ENCODE measurements at places on chromosomes 7 and 10. TPM values are rescaled to one million over a fixed set of nuclear protein-coding genes. Genes with fewer than 3 reads are reported as not detected.

DLX5 gene
- total RNA-seq, result not detected

SORCS1 gene
- not detected for total RNA-seq

EZH2 gene
- total RNA-seq, result 95.9 TPM

- H3K27ac ChIP-seq, result no peak overlapping the region
- H3K4me1 ChIP-seq, result no peaks in the 10 kb centered on the region
- DNase-seq, result no peak
- H3K4me3 ChIP-seq, result no peak overlapping the region
- H3K36me3 ChIP-seq, result peaks cover 6% of the 10 kb centered on the region
These were observed 297.6 kb downstream of the MTERF1 start for GRCh38 chr7:91582799-91583477.

GRCh38 chr10:86659161-86659691 lies 4.9 kb downstream of the OPN4 start:
- no peaks in the 10 kb centered on the region for H3K4me1 ChIP-seq
- no peak overlapping the region for H3K27ac ChIP-seq
- H3K4me3 ChIP-seq, result no peak overlapping the region
- no peaks in the 10 kb centered on the region for H3K27me3 ChIP-seq
- DNase-seq, result no peak

ERCC6 gene
- 33.6 TPM for total RNA-seq

ZNF727 gene
- total RNA-seq, result 0.19 TPM

- peaks cover 47% of the 10 kb centered on the region for H3K4me1 ChIP-seq
- H3K4me3 ChIP-seq, result peak overlapping the region; percentile 27
- peak overlapping the region; percentile 59 for H3K27ac ChIP-seq
- peaks cover 2% of the 10 kb centered on the region for H3K36me3 ChIP-seq
- DNase-seq, result peak; percentile 67
- no peaks in the 10 kb centered on the region for H3K27me3 ChIP-seq
These were observed 182.8 kb downstream of the ARHGAP12 start for GRCh38 chr10:31745612-31746376.

DNA sequence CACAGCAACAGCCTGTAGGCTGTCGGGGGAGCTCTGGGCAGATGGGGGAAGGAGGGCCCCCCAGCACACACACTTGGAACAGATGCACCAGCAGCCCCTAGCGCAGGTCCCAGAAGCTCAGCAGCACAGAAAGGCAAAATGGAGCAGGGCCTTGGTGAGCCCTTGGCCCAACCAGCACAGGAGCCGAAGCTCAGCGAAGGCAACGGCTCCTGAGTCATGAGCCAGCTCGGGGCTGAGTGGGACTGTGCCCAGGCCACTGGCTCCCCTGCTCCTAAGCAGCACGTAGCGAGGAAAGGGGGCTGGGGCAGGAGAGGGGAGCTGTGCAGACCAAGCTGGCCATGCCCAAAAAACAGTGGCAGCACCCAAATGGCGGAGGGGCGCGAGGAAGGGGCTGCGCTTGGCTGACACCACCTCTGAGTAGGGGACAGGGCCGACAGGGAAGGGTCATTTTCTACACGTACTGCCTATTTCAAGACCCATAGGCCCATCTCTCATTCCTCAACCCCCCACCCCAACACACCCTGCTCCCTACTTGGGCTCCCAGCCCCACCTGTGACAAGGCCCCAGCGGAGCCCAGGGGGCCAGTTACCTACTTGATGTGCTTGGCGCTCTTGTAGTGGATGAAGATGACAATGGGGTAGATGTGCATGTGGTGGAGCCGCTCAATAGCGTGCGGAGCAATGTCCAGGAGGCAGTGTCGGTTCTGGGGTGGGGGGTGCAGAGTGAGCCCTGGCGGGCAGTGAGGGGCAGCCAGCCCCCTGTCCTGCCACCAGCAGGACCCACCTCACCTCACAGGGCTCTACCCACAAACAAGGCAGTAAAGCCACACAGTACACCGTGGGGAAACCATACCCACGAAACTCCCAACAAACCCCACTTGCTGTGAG lies 132.1 kb downstream of the DLG5 start:
- peaks cover 2% of the 10 kb centered on the region for H3K36me3 ChIP-seq
- DNase-seq, result no peak
- peaks cover 19% of the 10 kb centered on the region for H3K27me3 ChIP-seq
- peaks cover 6% of the 10 kb centered on the region for H3K4me1 ChIP-seq

Measured in activated T-cell treated with anti-CD3 and anti-CD28 coated beads, Interleukin-2, amount 50 U/mL, for 72 hours (primary cell).